ENCODE measurements at places on chromosomes 3 and 15.

- no peak for DNase-seq
These were observed 879 bp upstream of the EIF5A2 start for GRCh38 chr3:170909129-170909903.

- DNase-seq, result no peak
These were observed 32.7 kb upstream of the CSPG4 start for GRCh38 chr15:75745305-75745704.

DNA sequence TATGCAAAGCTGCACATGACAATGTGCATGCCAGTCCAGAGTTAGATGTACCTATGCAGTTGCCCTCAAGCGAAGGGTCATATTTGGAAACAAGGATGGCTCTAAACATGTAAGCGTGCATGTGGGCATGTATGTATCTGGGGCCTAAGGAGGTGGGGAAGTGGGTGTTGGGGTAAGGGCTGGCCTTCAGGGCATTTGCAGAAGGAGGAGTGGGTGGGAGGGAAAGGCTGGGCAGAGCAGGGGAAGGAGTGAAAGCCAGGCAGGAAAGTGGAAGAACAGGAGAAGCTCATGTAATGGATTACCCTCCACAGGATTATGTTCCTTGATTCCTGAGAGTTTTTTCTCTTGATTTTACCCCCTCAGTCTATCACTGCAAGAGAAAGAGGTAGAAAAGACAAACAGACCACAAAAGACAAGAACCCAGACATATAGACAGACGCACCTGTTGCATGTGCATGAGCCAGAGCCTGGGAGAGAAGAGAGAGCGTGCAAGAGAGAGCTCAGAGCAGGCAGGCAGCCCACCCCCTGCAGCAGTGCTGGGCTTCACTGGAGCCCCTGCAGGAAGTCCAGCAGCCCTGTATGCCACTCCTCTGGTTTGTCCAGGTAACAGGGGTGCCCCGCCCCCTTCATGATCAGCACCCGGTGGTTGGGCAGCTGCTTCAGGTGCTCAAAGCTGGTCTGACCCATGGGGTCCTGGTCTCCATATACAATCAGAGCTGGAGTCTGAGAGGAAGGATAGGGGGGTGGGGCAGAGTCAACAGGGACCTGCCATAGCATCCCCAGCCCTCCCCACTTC lies 1.8 kb upstream of the PCBP4 start:
- DNase-seq, result no peak

GRCh38 chr15:59632714-59633113 lies 21.1 kb downstream of the GCNT3 start:
- no peak for DNase-seq

DNA sequence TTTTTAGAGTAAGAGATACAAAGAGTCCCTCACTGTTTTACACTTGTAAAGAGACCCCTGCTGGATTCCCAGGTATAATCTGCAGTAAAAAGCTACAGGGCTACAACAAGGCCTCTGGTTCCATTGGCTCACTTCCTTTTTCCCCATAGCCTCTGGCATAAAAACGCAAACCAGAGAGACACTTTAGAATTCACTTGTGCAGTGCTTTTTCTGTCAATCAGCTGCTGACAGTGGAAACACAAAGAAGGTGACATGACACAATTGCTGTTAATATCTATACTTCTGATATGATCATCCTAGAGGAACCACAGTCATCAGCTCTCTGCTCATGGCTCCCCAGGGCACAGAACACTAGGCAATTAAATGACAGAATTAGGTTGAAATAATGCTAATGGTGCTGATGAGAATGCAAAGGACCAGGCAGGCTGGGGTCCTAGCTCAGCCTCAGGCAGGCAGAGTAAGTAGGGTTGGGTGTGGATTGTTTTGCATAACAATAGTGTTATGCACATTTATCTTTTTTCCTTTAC lies 667.9 kb upstream of the CFAP20DC start:
- DNase-seq, result no peak

- no peak for DNase-seq
These were observed 24.5 kb downstream of the QTRT2 start for GRCh38 chr3:114081037-114081436.

- DNase-seq, result no peak
These were observed 67.2 kb downstream of the SQOR start for GRCh38 chr15:45702041-45702440.

DNA sequence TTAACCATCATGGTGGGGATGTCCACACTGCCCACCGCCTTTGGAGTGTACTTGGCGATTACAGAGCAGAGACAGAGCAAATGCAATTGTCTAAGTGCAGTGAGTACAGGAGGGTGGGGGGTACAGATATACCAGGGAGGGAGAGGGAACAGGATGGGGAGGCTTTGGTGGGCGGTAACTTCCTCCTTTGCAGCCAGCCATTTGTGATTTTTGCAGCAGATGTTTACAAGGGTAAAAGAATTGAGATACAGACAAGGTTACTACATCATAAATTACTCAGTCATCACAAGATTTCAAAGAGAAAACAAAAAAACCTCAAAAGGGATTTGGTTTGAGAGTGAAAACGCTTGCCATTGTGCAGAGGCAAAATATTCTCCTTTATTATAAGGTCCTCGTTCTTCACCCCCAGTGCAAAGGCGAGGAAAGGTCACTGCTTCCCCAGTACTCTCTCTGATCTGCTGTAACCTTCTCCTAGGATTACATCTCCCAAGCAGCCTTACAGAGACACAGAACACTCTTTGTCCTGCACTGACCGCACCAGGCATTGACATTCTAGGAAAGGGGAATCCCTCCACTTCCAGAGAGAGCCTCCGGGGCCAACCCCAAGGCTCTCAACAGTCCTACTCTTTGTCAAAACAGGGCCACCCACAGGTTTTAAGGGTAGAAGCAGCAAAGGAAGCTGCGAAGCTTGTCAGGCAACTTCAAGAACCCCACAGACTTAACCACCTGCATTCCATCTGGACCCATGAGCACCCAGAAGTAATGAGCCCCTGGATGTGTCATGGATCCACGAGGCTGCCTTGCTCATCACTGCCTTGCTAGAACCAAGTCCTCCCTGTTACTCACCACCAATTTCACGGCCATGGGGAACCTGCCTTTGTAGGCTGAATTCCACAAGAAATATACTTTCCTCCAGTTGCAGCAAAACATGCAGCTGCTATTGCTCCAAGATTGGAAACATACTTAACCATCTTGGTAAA lies 117.3 kb downstream of the ADAMTS17 start:
- no peak for DNase-seq
